Endothelial cell of umbilical vein (primary cell): ENCODE measurements at places on chromosomes 5 and 9. TPM values are rescaled to one million over a fixed set of nuclear protein-coding genes. Genes with fewer than 3 reads are reported as not detected.

DNA sequence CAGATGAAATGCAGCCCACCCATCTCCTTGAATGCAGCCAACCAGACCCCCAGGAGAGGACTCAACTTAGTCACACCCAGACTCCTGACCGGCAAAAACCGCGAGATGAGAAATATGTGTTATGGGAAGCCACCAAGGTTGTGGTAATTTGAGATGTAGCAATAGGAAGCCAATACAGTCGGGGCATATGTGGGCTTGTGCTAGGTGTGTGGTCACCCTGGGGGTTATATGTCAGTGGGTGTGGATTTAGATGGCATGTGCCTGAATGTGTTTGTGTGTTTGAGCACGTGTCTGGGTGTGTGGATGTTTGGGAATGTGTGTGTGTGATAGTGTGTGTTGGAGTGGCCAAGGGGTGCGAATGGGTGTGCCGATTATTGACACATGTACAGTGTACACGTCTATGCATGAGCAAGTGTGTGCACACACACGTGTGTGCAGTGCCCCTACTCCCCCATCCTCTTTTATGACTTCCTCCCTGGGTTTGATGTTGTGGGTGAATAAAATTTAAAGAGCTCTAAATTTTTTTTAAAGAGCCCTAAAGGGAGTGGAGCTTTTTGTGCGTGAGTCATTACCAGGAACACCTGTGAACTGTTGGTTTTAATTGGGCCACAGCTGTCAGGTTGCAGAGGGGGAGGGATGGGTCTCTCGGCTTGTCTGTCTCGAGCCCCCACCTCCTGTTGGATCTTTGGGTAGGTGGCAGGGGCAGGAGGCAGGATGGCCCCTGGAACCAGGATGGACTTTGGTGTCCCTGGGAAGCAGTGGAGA lies 86.8 kb downstream of the LHX2 start:
- no peak overlapping the region for H3K27ac ChIP-seq
- DNase-seq = no peak
- H3K4me3 ChIP-seq = no peak overlapping the region
- H3K36me3 ChIP-seq = no peaks in the 10 kb centered on the region
- peaks cover 13% of the 10 kb centered on the region for H3K27me3 ChIP-seq

DNA sequence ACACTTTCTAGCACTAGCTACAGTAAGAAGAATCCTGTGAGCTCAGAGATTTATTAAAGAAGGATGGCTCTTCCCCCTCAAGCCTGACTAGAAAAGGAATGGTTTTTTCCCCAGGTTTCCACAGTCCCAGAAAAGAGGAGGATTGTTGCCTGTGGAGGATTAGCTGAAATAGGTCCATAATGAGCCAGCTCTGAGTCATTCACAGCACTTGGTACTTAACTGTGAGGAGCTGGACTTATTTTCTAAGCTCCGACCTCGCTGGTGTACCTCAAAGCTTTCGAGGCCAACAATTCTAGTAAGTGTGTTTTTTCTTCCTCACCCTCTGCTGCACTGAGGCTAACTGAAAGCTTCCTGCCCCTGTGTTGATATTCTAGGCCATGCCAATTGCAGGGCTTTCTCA lies 222.5 kb upstream of the IL12B start:
- no peak for DNase-seq
- no peaks in the 10 kb centered on the region for H3K36me3 ChIP-seq
- H3K4me1 ChIP-seq = no peaks in the 10 kb centered on the region
- no peak overlapping the region for H3K27ac ChIP-seq

- H3K4me1 ChIP-seq = no peaks in the 10 kb centered on the region
- no peak overlapping the region for H3K27ac ChIP-seq
- no peak for DNase-seq
- no peak overlapping the region for H3K4me3 ChIP-seq
- no peaks in the 10 kb centered on the region for H3K36me3 ChIP-seq
- H3K27me3 ChIP-seq = no peaks in the 10 kb centered on the region
Observed at GRCh38 chr5:78753093-78753531, 104.5 kb upstream of the LHFPL2 start.

Gene ECSCR
- total RNA-seq = 365 and 377 TPM in 2 replicates

GRCh38 chr5:98941131-98941883 lies 12.5 kb upstream of the CHD1 start:
- no peak overlapping the region for H3K27ac ChIP-seq
- H3K27me3 ChIP-seq = no peaks in the 10 kb centered on the region
- no peaks in the 10 kb centered on the region for H3K36me3 ChIP-seq

Gene CETN3
- 15.5 and 17.3 TPM in 2 replicates for total RNA-seq
